Heart right ventricle (tissue), 16 donors: ENCODE measurements at places on chromosomes 5 and 9. TPM values are rescaled to one million over a fixed set of nuclear protein-coding genes. Genes with fewer than 3 reads are reported as not detected.

GRCh38 chr5:164597293-164597900, 1092.0 kb downstream of the MAT2B start:
- H3K4me3 ChIP-seq, result no peak overlapping the region
- H3K36me3 ChIP-seq, result no peaks in the 10 kb centered on the region
- DNase-seq, result no peak
- H3K4me1 ChIP-seq, result no peaks in the 10 kb centered on the region
- no peak overlapping the region for H3K27ac ChIP-seq

DNA sequence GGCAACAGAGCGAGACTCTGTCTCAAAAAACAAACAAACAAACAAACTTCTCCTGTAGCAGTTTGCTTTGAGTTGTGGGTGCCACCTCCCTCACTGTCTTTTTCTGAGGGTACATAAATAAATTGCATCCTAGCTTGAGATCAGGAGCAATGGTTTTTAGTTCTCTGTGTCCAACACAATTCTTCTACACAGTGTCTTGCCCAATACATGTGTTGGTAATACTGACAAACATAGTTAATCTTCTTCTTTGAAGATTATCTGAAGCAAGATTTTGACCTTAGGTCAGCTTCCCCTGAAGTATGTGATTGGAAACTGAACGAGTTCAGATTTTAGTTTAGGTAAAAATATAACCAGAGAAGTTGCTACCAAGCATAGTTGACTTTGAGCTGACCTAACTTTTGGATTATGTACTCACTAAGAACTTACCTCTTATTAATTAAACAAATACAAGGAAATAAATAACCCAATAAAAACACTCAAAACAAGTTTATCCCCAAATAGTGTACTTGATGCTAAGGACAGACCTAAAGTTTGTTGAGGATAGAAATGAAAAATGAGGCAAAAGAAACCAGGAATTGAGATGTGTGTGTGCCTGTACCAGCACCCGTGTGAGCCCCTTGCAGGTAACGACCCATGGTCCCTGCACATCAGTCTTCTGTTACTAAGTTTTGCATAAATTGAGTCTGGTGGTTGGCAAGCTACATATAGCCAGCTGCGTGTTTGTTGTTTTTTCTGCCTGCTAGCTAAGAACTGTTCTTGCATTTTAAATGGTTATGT, 16.2 kb downstream of the TJP2 start:
- H3K27ac ChIP-seq, result no peak overlapping the region
- no peak overlapping the region for H3K4me3 ChIP-seq
- H3K4me1 ChIP-seq, result peaks cover 96% of the 10 kb centered on the region
- H3K36me3 ChIP-seq, result no peaks in the 10 kb centered on the region
- no peak for DNase-seq
- H3K27me3 ChIP-seq, result no peaks in the 10 kb centered on the region

DNA sequence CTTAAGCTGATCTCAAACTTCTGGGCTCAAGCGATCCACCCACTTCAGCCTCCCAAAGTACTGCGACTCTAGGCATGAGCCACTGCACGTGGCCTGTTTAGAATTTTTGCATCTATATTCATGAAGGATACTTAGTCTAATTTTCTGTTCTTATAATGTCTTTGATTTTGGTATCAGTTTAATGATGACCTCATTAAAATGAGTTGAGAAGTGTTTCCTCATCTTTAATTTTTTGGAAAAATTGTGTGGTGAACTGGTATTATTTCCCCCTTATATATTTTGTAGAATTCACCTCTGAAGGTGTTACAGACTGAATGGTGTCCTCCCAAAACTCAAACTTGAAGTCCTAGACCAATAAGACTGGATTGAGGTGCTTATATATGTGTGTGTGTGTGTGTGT, 46.5 kb downstream of the ANKRD31 start:
- H3K36me3 ChIP-seq, result no peaks in the 10 kb centered on the region
- H3K27me3 ChIP-seq, result no peaks in the 10 kb centered on the region
- H3K4me3 ChIP-seq, result no peak overlapping the region

DNA sequence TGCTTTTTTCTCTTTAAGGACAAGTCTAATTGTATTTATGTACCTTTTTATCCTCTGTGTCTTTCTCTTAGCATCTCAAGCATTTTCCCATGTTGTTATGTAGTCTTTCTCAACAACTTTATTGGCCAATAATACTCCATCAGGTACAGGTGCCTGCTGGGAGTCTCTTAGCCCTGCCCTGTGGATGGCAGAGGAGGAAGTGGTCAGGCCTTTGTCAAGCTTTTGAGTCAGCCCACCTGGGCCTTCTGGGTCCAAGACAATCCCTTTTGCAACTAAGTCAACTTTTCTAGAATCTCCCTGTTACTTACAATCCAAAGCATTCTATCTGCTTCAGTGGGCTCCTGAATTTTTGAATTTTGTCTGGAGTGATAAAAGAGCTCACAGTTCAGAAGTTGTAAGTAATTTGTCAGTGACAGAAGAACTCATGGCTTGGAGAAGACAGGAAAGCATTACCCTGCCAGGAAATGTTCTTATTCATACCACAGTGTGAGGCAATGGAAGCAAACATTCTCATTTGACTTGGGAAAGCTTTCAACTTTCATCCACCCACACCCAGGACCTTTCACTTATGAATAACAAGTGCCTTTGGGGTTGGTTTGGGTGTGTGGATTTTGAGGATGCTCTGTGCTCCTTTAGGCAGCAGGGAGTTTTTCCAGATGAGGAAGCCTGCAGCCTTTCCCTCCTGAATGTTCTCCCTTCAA, 200.0 kb upstream of the S1PR3 start:
- H3K27me3 ChIP-seq, result no peaks in the 10 kb centered on the region
- H3K4me3 ChIP-seq, result no peak overlapping the region
- H3K36me3 ChIP-seq, result no peaks in the 10 kb centered on the region
- peak overlapping the region; percentile 64 for H3K27ac ChIP-seq

Gene LCN1
- total RNA-seq, result not detected

DNA sequence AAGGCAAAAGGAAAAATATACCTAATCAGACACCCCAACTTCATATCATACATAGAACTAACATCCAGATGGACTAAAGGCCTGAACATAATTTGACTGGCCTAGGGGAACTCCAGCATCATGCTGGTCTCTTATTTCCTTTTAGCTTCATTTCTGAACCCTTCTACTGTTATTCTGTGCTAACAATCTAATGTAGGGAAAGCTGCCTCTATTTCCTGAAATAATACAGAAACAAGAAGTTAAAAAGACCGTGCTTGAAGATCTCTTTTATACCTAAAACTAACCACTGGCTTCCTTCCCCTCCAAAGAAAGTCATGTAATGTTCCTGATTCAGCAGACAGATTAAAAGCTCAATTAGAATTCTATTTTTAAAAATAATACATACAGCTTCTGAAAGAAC, 36.7 kb downstream of the LPAR1 start:
- no peaks in the 10 kb centered on the region for H3K27me3 ChIP-seq
- DNase-seq, result no peak
- H3K27ac ChIP-seq, result no peak overlapping the region
- no peaks in the 10 kb centered on the region for H3K36me3 ChIP-seq
- H3K4me3 ChIP-seq, result no peak overlapping the region
- H3K4me1 ChIP-seq, result no peaks in the 10 kb centered on the region

Gene NEURL1B
- 17.3 TPM for total RNA-seq

Gene TAF11L10
- not detected for total RNA-seq

GRCh38 chr9:93129286-93129685, 4.8 kb downstream of the NINJ1 start:
- H3K27me3 ChIP-seq, result no peaks in the 10 kb centered on the region
- H3K27ac ChIP-seq, result peak overlapping the region; percentile 49
- peaks cover 83% of the 10 kb centered on the region for H3K4me1 ChIP-seq
- no peak for DNase-seq
- H3K4me3 ChIP-seq, result no peak overlapping the region

DNA sequence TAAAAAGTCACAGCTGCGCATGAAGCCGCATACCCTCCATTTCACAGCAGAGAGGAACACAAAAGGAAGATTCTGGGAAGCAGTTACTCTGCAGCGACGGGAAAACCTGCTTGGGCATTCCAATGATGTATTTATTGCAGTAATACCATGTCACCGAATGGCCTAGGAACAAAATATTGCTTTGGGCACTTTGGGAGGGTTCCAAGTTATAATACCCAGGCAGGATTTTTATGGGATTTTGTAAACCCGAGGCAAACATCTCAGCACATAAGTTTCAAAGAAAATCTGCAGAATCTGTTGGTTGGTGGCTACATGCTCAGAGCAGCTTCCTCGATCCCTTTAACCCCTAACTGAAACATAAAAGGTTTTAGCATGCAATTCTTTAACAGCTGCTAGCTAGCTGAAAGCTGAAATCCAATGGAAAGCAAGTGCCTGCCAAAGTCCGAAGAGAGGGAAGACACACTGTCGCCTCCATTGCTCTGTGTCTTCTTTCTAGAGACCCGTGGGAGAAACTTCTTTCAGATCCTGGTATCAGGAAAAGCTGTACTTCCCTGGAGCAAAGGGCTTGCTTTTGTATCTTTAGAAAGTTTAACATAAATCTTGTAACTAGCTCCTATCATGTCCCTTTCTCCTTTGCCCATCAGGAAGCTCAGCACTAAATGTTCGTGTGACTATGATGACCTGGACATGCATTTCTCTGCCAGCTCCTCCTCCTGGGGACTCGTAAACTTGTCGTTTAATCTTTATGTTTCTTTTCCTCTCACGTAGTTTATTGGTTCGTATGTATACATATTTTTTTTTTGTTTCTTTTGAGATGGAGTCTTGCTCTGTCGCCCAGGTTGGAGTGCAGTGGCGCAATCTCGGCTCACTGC, 195.0 kb downstream of the MAPKAP1 start:
- H3K36me3 ChIP-seq, result peaks cover 3% of the 10 kb centered on the region
- no peak for DNase-seq
- H3K4me1 ChIP-seq, result peaks cover 43% of the 10 kb centered on the region
- peak overlapping the region; percentile 17 for H3K27ac ChIP-seq

Gene C9orf152
- not detected for total RNA-seq

Gene COL15A1
- 49.3 TPM for total RNA-seq

GRCh38 chr5:50325237-50325832, 115.8 kb downstream of the EMB start:
- H3K4me3 ChIP-seq, result no peak overlapping the region
- no peaks in the 10 kb centered on the region for H3K27me3 ChIP-seq
- no peak overlapping the region for H3K27ac ChIP-seq
- no peaks in the 10 kb centered on the region for H3K36me3 ChIP-seq

- no peaks in the 10 kb centered on the region for H3K27me3 ChIP-seq
- peaks cover 9% of the 10 kb centered on the region for H3K36me3 ChIP-seq
- no peak overlapping the region for H3K4me3 ChIP-seq
- no peak overlapping the region for H3K27ac ChIP-seq
- no peak for DNase-seq
These were observed 41.3 kb downstream of the JADE2 start for GRCh38 chr5:134566741-134567221.

- H3K27me3 ChIP-seq, result peaks cover 45% of the 10 kb centered on the region
- peak overlapping the region; percentile 91 for H3K27ac ChIP-seq
- H3K36me3 ChIP-seq, result no peaks in the 10 kb centered on the region
- peaks cover 36% of the 10 kb centered on the region for H3K4me1 ChIP-seq
These were observed 659 bp downstream of the RAI14 start for GRCh38 chr5:34656700-34657273.

- no peaks in the 10 kb centered on the region for H3K36me3 ChIP-seq
- H3K4me1 ChIP-seq, result no peaks in the 10 kb centered on the region
- no peak overlapping the region for H3K4me3 ChIP-seq
- no peaks in the 10 kb centered on the region for H3K27me3 ChIP-seq
These were observed 115.2 kb downstream of the TRIM36 start for GRCh38 chr5:115054387-115054951.

GRCh38 chr5:91484662-91485061, 101.5 kb upstream of the ARRDC3 start:
- H3K27me3 ChIP-seq, result no peaks in the 10 kb centered on the region
- H3K36me3 ChIP-seq, result no peaks in the 10 kb centered on the region
- H3K4me1 ChIP-seq, result no peaks in the 10 kb centered on the region
- no peak for DNase-seq
- H3K4me3 ChIP-seq, result no peak overlapping the region

Gene ARHGEF28
- total RNA-seq, result 1.3 TPM

- H3K4me3 ChIP-seq, result no peak overlapping the region
- H3K27ac ChIP-seq, result no peak overlapping the region
- no peak for DNase-seq
- H3K36me3 ChIP-seq, result no peaks in the 10 kb centered on the region
- no peaks in the 10 kb centered on the region for H3K4me1 ChIP-seq
These were observed 59.2 kb downstream of the CDH18 start for GRCh38 chr5:19928562-19929421.

GRCh38 chr5:130280528-130281217, 376.4 kb downstream of the CHSY3 start:
- no peaks in the 10 kb centered on the region for H3K4me1 ChIP-seq
- no peaks in the 10 kb centered on the region for H3K27me3 ChIP-seq

Gene CTXN3
- not detected for total RNA-seq

Gene PALM2AKAP2
- 94.6 TPM for total RNA-seq

- H3K36me3 ChIP-seq, result no peaks in the 10 kb centered on the region
- no peaks in the 10 kb centered on the region for H3K27me3 ChIP-seq
- no peak overlapping the region for H3K27ac ChIP-seq
- no peak for DNase-seq
- H3K4me3 ChIP-seq, result no peak overlapping the region
- H3K4me1 ChIP-seq, result no peaks in the 10 kb centered on the region
These were observed 132.3 kb upstream of the IRX2 start for GRCh38 chr5:2883771-2884170.

DNA sequence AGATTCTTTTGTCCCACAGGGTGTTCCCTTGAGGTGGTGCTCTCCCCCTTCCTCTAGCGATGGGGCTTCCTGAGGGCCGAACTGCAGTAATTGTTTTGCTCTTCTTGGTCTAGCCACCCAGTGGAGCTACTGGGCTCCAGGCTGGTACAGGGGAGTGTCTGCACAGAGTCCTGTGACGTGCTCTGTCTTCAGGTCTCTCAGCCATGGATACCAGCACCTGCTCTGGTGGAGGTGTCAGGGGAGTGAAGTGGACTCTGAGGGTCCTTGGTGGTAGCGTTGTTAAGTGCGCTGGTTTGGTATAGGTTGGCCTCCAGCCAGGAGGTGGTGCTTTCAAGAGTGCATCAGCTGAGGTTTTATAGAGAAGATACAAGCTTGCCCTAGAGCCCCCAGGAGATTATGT, 20.4 kb upstream of the CEP72 start:
- H3K27ac ChIP-seq, result no peak overlapping the region
- H3K4me3 ChIP-seq, result no peak overlapping the region
- no peaks in the 10 kb centered on the region for H3K27me3 ChIP-seq
- H3K36me3 ChIP-seq, result no peaks in the 10 kb centered on the region

DNA sequence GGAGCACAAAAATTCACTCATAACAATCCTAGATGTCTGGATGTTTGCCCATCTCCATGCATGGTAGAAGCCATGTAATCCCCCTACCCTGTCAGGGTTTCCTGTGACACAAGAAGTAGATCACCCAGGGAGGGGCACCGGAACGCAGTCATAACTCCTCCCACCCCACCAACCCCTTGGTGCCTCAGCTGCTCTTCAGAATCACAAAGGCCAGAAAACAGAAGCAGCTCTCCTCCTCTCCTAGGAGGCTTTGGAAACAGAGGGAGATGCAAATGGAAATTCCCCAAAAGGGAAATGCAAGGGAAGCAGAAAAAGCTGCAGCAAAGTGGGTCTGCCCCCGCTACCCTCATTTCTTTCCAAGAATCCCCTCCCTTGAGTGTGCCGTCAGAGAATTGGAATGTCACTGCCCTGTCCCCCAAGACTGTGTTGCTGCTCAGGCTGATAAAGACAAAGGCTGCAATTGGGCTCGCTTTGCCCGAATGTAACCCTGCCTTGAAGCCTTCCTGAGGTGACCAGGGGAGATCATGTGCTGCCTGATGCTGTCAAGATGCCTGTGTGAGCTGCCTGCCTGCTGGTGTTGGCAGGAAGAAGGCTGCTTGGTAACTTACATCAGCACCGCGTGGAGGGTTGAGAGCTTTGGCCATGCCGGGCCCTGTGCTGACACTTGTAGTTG, 65.5 kb upstream of the ABCA1 start:
- DNase-seq, result peak; percentile 87
- H3K4me1 ChIP-seq, result peaks cover 38% of the 10 kb centered on the region
- H3K36me3 ChIP-seq, result no peaks in the 10 kb centered on the region
- no peaks in the 10 kb centered on the region for H3K27me3 ChIP-seq
